ENCODE measurements at places on chromosomes 1 and 21.

DNA sequence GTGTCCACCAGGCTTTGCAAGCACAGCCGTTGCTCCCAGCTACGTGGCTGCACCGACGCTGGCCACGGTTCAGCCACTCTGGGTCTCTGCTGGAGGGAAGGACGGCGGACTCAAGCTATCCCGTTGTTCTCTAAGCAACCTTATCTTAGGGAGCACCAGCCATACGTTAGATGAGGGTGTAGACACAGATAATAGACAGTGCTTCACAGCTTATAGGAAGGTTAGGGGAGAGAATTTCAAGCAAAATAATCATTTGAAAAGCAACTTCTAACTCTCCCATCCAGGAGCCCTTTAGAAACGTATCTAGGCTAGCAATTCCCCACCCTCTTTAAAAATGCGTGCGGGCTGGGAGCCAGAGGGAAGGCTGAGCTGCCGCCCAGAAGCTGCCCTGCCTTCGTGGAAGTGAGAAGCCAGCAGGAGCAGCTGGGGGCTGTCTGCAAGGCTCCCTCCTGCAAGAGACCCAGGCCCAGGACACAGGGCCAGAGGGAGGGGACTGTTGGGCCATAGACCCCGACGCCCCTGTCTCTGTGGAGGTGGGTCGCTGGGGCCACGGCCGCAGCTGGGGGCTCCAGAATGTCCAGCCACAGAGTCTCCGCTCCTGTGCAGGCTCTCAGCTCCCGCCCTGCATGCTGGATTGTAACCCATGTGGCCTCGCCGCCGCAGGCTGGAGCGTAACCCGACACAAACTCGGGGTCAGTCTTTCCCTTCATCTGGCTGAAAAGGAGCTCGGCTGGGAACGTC lies 31.2 kb upstream of the COL6A2 start:
- DNase-seq: no peak

DNA sequence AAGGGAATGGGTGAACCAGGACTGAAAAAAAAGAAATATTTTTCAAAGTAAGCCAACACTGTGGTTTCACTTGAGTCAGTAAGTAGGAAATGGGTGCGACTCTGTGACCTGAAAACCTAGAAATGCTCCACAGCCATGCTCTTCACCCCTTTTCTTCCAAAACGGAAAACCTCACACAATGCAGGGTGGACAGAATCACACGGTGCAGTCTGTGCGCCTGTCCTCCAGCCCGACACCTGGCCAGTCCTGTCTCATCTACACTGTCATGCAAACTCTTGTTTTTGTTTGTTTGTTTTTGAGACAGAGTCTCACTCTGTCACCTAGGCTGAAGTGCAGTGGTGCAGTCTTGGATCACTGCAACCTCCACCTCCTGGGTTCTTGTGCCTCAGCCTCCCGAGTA lies 53.3 kb downstream of the B3GALT5 start:
- DNase-seq: no peak

DNA sequence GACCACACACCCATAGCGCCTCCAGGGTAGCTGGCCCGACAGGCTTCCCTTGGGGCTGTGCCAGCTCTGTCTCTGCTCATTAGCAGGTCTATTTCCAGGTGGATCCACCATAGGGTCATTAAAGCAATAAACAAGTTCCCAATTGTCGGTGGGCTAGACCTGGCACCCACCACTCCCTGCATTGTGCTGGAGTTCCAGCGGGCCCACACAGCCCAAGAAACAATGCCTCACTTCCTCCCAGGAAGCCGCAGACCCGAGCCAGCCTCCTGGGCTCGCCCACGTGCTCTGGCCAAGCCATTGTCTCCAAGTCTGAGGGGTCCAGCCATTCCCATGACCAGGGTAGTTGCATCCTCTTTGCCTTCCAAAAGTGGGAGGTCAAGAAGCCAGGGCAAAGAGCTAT lies 27.5 kb upstream of the SOX13 start:
- DNase-seq: peak; percentile 11

DNA sequence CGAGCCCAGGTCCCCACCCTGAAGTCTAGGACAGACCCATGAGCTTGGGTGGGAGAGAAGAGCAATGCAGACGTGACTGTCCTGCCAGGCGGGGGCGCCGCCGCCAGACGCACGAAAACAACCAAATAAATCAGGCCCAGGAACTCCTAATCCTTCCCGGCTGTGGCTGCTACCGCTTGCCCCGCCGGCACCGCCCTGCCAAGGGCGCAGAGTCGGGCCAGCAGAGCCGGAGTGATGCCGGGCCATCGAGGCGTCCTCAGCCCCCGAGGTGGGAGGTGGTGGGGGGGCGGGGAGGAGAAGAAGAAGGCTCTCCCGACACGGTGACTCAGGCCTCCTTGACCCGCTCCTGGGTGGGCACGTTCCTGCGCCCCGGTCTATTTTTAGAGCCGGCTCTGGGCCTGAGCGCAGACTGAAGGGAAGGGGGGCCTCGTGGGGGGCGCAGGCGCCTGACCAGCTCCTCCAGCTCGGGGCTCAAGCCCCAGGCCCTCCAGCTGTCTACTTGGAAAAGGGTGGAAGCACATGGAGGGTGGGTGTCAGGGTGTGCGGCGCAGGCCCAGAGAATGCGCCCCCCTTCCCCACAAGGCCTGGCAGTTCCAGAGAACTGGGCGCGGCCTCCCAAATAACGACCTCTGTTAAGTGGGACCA lies 10.7 kb upstream of the COL16A1 start:
- DNase-seq: no peak

DNA sequence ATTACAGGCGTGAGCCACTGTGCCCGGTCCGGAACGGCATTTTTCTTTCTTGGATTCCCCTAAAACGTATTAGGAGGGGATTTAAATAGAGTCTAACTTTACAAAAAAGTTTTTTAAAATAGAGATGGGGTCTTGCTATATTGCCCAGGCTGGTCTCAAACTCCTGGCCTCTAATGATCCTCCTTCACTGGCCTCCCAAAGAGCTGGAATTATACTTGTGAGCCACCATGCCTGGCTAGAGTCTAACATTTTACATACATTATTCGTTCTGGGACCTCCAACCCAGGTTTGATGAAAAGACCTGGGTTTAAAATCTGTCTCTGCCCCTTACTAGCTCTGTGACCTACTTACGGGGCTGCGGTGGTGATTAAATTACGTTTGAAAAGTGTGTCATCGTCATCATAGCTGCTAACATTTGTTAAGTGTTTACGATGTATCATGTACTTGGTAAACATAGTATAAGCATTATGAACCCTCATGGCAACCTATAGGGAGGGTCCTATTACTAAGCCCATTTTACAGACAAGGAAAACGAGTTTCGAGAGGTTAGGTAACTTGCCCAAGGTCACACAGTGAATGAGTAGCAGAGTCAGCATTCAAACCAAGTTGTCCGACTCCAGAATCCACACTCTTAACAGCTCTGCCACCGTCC lies 24.5 kb downstream of the PLEKHM2 start:
- no peak for DNase-seq

- DNase-seq: peak; percentile 78
Measured at GRCh38 chr1:46539972-46540371, 11.5 kb downstream of the KNCN start.

- no peak for DNase-seq
Measured at GRCh38 chr1:64050601-64051000, 152.8 kb upstream of the UBE2U start.

- DNase-seq: no peak
Measured at GRCh38 chr1:83883979-83884378, 115.0 kb downstream of the TTLL7 start.

DNA sequence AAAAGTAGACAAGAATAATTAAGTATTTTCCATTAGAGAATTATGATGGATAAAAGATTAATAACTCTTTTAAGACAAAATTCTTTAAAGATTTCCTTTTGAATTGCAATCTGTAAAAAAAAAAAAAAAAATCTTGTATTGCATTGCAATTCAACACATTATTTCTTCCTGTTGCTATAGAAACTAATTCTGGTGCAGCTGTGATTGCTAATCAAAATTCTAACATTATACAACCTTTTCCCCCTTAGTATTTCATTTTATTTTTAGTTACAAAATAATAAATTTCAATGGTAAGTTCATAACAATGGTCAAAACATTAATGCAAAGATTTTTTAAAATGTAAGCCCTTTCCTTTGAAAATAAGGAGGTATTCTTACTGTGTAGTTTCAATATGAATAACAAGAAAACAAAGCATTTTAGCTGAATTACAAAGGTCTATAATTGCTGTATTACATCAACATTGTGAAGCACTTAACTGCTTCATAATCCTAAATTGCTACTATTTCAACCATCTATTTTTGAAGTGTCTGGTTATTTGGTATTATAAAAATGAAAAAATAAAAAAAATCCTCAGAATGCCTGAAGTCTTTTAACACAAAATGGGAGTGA lies 135.0 kb downstream of the SYT14 start:
- no peak for DNase-seq

DNA sequence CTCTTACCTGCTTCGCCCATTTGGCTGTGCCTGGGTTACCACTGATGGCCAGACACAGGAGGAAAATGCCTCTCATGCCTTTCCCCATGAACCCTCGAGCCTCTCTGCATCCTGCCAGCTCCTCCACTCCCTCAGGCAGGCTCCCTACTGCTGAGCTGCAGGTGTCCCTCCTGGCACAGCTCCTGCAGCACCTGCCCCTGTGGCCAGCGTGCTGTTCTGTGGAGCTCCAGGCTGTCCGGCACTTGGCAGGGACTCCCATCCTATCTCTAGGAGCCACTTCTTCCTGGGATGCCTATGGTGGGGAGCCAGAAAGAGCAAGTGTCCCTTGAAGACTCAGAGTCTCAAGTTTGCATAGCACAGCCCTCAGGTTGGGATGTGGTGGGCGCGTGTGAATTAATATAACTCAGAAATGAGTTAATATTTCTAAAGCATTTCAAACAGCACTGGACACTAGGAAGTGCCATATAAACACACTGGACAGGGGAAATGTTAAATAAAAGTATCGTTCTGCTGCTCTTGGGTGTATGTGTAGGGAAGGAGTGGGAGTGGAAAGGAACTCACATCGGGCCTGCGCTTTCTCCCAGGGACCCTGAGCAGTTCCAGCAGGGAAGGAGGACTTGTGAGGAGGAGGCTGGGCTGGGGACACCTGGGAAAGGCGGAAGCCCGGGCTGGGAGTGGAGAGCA lies 2.7 kb downstream of the LRRC71 start:
- DNase-seq: no peak

DNA sequence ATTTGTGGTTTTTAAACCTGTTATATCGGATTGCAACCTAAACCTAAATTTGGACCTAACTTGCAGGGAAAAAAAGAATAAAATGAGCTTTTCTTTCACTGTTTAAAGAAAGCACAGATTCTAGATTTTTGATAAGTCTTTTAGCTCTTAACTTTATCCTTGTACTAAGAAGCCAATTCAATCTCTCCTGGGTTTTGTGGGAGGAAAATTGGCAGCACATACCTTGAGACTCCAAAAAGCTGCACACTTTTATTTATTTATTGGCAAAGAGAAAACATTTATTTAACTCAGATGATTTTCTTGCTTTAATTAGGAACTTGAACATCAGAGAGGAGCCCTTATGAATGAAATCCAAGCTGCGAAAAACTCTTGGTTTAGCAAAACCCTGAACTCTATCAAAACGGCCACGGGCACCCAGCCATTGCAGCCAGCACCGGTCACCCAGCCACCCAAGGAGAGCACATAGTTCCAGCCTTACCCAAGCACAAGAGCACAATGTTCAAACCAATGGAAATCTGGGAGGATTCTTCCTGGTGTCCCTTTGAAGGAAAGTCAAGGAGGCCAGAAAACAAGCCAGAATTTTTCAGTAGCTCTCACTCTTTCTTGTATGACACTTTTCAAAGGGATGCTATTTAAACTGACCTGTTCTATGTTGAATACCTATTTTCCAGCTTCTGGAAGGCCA lies 10.1 kb upstream of the CACYBP start:
- no peak for DNase-seq

DNA sequence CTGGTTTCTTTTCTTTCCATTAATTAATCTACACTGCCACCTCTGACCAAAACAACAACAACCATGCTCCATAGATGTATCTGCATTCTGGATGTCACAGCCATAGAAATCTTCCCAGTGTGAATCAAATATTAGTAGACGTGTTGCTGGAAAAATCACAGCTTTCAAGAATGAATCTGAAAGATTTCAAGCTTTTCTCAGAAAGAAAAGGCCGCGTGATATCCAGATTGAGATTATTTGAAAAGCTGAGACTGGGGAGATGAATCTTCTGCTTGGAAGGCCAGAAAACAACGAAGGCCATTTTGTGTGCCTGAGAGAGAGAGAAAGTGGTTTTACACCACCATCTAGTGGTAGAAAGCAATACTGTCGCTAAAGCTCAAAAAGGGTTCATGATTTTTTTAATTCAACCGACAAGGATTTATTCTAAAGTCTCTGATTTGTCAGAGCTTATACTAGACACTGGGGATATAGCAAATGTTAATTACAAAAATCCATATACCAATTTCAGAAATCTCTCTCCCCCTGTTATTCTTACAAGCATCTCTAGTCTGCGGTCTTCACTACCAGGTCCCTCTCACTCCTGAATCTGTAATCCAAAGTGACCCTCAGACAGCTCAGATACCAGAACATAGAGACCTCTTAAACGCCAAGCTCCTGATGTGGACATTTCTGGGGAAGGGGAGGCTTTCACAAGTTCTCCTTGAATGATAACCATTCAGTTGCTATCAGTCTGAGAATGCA lies 87.5 kb upstream of the SGIP1 start:
- peak; percentile 69 for DNase-seq

DNA sequence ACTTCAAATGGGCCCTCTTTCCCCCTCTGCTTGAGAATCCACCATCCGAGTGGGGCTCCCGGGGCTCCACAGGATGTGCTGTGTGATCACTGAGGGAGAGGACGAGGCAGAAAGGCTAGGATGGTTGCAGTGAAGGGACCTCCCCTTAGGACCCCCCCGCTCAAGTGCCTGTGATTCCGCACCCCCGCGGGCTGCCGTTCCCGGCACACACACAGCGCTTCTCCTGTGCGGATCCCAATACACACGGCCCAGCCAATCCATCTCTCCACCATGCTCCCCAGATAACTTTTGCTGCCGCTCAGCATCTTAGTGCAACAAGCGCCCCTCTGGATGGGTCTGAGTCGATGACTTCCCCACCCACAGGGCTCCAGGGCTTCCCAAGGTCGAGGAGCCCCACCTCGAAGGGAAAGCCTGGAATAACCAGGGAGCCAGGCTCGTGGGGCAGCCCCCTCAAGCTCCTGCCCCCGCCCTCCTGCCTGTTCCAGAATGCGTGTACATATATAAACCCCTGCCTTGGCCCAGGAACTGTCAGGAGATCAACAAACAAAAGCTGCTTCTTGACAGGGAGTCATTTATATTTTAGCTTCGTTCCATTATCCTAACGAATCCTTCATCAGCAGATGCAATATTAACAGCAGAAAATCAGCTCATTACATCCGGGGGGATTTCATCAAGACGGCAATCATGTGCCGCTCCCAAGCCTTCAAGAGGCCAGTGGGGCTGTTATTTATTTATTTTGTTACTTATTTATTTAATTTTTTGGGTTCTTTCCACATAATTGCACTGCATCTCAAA lies 83.7 kb downstream of the CASZ1 start:
- DNase-seq: no peak

DNA sequence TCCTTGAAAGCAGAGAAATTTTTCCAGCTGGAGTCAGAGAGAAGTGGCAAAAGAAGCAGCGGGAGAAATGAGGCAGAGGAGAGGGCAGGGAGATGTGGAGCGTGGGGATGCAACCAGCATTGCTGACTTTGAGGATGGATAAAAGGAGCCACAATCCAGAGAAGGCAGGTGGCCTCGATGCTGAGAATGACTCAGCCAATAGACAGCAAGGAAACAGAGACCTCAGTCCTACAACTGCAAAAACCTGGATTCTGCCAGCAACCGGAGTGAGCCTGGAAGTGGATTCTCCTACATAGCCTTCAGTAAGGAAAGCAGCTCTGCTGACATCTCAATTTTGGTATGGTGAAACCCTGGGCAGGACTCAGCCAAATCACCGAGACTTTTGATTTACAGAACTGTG lies 128.9 kb upstream of the ATP1B1 start:
- peak; percentile 8 for DNase-seq

GRCh38 chr1:245585252-245585959 lies 430.6 kb downstream of the KIF26B start:
- peak; percentile 89 for DNase-seq
